ENCODE measurements at places on chromosomes 1 and 21. TPM values are rescaled to one million over a fixed set of nuclear protein-coding genes. Genes with fewer than 3 reads are reported as not detected.

DNA sequence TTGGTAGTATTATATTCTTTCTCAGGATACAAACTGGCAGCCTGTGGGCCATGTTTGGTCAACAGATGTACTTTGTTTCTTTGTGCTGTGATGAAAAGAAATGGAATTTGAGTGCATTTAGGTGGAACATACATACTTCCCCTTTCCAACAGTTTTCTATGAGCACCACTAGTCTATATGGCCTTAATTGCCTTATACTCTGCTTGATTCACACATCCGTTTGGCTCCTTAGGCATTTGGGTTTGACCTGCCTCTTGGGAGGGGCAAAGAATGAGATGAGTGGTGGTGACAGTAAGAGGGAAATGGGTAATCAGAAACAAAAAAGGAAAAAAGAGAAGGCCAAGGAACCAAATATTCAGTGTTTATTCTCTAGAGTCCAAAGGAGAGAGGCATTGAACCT lies 17.0 kb downstream of the CFAP126 start:
- DNase-seq, result no peak

The KRTAP12-2 gene
- total RNA-seq, result not detected

DNA sequence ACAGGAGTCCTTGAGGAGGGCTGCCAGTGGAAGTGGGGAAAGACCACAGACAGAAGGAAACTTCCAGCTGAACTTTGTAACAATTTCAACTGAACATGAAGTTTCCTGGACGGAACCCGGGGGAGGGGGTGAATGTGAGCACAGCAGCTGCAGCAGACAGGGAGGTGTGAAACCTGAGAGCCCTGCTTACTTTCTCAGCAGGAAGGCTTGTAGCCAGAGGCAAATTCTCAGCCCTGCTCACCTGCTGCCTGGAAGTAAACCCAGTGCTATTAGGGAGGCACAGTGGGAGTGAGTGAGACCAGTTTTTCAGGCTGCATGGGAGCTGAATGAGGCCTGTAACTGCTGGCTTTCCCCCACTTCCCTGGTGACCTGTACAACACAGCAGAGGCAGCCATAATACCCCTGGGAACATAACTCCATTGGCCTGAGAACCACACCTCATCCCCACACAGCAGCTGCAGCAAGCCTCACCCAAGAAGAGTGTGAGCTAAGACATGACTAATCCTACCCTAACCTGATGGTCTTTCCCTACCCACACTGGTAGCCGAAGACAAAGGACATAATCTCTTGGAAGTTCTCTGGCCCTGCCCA lies 9.6 kb upstream of the SPRR2F start:
- peak; percentile 75 for DNase-seq

DNA sequence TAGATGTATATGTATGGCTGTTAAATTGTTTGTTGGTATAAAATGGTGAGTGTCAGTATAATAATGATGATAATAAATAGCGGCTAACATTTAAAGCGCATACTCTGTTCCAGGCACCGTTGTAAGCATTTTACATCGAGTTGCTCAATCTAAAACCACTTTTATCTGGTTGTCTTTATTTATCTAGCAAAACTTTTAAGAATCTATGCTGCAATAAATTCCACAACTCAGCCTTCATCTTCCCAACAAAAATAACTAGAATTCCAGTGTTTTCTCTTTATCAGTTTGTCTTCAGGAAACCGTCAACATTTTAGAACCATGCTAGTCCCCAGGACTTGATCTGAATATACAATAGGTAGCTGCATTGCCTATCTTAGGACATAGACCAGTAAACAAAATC lies 19.3 kb upstream of the SLC16A1 start:
- no peak for DNase-seq

The GUCA2A gene
- not detected for total RNA-seq

The INSRR gene
- total RNA-seq, result not detected

GRCh38 chr21:17789656-17790055 lies 29.5 kb downstream of the C21orf91 start:
- DNase-seq, result no peak

DNA sequence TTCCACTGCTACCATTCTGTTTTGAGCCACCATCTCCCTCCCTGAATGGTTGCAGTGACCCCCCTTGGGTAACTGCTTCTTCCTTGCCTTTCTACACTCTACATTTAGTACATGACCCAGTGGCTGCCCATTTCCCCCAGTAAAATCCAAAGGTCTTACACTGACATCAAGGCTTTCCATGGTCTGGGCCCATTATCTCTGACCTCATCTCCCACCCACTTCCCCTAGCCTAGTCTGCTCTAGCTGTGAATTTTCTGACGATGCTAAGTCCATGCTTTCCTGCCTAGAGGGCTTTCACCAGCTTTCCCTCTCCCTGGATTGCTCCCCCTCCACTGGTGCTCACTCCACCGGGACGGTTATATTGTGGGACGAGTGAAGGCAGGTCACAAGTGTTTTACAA lies 219.2 kb downstream of the RYR2 start:
- no peak for DNase-seq

The SPRR2B gene
- not detected for total RNA-seq

The NEGR1 gene
- 2.1 TPM for total RNA-seq

The FMO3 gene
- not detected for total RNA-seq

The REN gene
- total RNA-seq, result not detected

Data from H7 (cell line).